Renal pelvis (tissue), 12 donors: ENCODE measurements at places on chromosomes 5 and 9. TPM values are rescaled to one million over a fixed set of nuclear protein-coding genes. Genes with fewer than 3 reads are reported as not detected.

Gene KIF24
- 7.1 TPM for polyA plus RNA-seq

DNA sequence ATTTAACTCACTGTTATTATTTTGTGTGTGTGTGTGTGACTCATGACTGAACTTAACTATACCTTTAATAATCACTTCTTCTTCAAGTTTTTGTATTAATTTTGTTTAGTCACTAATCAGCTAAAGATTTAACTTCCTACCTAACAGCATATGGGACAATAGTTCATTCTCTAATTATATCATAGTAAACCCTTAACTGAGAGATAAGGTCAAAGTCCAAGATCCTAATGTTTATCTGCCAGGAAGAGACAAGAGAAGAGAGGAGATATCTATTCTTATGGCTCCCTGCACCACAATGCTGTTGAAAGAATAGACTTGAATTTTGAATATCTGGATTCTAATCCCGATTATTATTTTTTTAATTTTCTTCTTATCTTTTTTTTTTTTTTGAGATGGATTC is 28.1 kb downstream of the FREM1 start:
- no peak for DNase-seq

DNA sequence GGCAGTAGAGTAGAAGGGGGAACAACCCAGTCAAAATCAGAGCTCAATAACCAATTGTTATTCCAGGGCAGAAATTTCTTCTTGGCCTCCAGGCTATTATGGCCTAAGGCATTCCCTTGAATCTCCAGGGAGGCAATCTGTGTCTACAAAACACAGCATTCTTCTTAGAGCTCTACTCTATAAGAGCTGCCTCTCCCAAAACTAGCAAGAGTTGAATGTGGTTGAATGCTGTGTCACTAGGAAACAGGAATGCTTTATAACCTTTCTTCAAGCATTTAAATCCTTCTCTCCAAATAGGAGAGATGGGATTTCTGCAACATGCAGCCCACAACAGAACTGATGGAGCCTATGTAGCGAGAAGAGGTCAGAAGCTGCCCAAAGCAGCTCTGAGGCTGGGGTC is 97.1 kb upstream of the APC start:
- no peak for DNase-seq

DNA sequence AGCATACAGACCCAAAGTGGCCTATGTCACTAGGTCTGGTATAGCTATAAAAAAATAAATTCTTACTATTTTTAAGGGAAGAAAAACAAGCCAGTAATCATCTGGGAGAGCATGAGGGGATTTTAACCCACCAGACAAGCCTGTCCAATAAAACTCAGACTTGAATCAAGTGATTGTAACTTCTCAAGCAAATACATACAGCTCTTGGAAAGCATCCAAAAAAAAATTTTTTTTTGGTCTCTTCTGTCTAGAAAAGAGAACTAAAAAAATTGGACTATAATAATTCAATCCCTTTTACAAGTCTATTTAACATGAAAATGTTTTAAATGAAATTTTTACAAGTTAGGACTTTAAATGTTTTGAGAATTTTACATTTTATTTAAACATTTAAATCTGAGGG is 61.7 kb downstream of the FBXL17 start:
- no peak for DNase-seq

Gene PITX1
- not detected for polyA plus RNA-seq

Gene PCDHB14
- polyA plus RNA-seq = 10.2 TPM

- no peak for DNase-seq
Measured at GRCh38 chr9:132789719-132790118, 88.4 kb downstream of the AK8 start.

- no peak for DNase-seq
Measured at GRCh38 chr5:135600152-135600570, 21.4 kb upstream of the CXCL14 start.

Gene KLHL3
- polyA plus RNA-seq = 12.2 TPM

Gene SOHLH1
- polyA plus RNA-seq = not detected
